Stimulated activated CD4-positive, alpha-beta T cell treated with anti-CD3 and anti-CD28 coated beads, TNF-alpha, amount 100 ng/mL, for 24 hours (primary cell): ENCODE measurements at places on chromosomes 1 and 21.

GRCh38 chr1:111967886-111968285 is 21.6 kb downstream of the KCND3 start:
- no peak for DNase-seq

- no peak for DNase-seq
These were observed 108.3 kb downstream of the HIVEP3 start for GRCh38 chr1:41810446-41810845.

- DNase-seq: no peak
These were observed 204.5 kb upstream of the HMCN1 start for GRCh38 chr1:185529673-185530072.

DNA sequence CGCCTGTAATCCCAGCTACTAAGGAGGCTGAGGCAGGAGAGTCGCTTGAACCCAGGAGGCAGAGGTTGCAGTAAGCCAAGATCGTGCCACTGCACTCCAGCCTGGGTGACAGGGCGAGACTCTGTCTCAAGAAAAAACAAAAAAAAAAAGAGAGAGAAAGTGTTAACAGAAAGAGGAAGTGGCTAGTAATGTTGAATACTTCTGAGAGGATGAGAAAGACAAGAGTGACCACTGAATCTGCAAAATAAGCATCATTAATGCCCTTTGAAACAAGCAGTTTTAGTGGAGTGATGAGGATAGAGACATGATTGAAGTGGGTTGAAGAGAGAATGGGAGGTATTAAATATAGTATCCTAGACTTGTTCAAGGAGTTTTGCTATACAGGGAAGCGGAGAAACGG is 11.7 kb downstream of the MPZ start:
- DNase-seq: no peak

DNA sequence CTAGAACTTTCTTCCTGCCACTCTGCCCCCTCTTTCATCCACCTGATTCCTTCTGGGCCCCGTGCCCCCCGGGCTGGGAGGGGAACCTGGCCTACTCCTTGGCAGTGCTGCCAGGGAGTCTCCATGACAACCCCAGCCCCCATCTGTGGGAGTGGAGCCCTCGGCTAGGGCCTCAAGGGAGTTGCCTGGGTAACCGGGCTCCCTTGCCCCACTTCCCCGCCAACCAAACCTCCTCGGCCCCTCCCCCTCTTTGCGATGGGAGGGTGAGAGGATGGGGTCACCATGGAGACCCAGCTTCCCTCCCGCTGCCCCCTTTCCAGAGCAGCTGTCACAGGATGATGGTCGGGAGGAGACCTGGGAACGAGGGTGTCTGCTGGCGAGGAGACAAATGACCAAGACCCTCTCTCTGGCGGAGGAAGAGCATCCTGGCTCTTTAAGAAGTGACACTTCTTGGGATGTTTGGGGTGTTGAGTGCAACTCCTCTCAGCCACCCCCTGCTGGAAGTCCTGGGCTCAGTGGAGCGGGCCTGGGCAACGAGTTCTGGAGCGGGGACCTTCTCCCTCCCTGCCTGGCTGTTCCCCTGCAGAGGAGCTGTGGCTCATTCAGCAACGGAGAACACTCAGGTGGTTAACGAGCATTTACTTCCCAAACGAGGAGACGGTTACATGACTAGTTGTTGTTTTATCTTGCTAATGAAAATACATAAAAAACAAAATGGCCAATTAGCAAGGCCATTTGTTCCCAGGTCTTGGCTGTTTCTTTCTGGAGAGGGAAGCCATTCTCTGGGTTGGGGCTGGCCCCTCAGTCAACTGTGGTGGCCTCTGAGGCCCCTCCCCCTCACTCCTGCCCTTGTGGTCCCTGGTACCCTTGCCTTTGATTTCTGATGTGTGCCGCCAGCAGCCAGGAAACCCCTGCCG is 82.8 kb downstream of the UBIAD1 start:
- DNase-seq: no peak

DNA sequence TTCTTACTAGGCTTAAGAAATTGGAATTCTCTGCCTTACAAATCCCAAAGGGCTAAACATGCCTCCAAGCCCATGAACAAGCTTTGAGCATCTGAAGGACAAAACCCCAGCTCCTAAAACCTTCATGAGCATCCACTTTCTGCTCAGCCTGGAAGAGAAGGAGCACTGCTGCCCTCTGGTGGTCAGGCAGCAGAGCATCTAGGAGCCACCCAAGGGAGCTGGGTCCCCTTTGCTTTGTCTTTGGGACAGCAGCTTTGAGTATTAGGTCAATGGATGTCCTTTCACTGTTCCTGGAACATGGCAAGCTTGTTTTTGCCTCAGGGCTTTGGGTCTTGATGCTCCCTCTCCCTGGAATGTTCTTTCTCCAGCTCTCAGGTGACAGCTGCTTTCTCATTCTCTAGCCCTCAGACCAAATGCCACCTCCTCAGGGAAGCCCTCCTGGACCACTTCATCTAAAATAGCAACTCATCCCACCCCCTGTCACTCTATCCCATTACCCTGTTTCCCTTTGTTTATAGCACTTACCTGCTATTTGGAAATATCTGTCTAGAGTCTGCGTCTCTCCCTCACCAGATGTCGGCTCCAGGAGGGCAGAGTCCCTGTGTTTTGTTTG is 25.7 kb downstream of the RAB7B start:
- peak; percentile 58 for DNase-seq

DNA sequence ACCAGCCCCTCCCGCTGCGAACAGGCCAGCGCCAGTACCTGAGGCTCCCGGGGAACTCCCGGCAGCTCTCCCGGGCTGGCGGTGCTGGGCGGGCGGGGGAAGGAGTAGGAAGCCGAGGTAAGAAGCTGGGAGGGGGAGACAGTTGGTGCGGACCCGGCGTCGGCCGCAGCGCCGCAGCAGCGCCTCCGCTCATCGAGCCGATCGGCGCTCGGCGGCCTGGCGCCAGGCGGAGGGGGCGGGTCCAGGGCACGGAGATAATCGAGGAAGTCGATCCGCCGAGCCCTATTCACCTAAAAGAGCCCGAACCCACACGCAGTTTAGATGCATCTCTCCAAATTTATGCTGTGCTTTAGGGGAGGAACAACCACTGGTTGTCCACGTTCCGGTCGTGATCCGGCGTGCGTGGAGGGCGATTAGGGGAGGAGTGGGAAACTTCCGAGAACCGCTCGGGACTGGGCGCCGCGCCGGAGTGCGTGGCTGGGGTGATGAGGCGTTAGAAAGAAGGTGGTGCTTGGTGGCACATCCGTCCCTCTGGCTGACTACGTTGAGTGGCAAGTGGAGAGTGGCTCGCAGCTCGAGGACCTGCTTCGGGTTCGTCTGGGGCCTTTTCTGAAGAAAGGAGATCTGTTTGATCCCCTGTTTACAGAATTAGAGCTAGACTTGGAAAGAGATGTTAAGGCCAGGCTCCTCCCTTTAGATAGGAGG is at the start of gene VAMP4:
Gene VAMP4, minus strand, starts transcription at position 194 of the 705 bp plus-strand sequence. CDS start 3,651 bp downstream, outside the sequence.
- DNase-seq: peak; percentile 87

- DNase-seq: no peak
These were observed 38.0 kb downstream of the SLC1A7 start for GRCh38 chr1:53104289-53104913.

- DNase-seq: no peak
These were observed 38.0 kb upstream of the TIAM1 start for GRCh38 chr21:31382060-31382459.

DNA sequence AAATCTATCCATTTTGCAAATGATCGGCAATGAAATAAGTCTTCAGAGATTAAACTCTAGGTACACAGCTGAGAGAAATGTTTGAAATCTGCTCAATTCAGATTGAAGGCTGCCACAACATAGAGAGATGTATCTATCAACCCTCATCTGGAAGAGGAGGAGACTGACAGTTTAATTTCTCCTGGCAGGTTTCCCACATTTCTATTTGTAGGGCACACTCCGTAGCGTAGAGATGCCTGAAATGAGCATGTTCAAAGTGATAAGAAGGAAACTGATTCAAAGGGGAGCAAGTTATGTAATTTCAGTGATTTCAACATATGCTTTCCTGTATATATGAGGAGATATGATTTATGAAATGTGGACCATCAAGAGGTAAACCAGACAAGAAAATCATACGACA is 44.1 kb downstream of the NIBAN1 start:
- no peak for DNase-seq

DNA sequence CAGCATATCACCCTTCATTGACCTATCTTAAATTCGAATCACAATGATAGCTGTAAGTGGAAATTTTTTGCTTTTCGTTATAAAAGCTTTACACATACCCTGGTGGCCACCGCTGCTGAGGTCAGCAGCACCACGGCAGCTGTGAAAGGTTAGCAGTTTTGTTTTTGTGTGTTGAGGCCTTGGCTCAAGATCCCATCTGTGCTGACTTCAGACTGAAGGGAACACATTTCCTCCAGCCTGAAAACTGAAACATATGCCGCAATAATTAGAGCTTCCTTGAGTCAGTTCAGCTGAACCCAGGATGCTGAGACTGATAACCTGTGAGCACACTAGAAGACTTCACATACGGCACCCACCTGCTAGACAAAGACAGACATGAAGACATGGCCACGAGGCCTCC is 103.0 kb downstream of the SMYD3 start:
- no peak for DNase-seq

DNA sequence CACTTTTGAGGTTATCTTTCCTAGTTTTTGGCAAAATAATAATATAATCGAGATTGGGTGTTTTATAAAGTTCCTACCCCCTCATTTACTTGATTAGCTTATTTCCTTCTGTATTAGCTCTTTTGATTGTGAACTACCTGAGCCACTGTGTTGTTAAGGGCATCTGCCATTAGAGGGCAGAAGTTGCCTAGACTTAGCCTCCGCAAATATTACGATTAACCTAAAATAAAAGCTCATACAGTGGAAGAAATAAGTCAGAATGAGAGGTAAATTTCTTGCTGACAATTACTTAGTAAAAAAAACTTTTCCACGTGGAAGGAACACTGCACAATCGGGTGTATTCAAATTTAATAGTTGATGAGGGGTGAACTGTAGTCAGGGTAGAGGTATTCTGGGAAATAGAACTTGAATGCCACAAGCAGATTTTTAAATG is 2.3 kb downstream of the H3-3A start:
- DNase-seq: no peak

- no peak for DNase-seq
These were observed 133.2 kb downstream of the PROX1 start for GRCh38 chr1:214120951-214121350.

DNA sequence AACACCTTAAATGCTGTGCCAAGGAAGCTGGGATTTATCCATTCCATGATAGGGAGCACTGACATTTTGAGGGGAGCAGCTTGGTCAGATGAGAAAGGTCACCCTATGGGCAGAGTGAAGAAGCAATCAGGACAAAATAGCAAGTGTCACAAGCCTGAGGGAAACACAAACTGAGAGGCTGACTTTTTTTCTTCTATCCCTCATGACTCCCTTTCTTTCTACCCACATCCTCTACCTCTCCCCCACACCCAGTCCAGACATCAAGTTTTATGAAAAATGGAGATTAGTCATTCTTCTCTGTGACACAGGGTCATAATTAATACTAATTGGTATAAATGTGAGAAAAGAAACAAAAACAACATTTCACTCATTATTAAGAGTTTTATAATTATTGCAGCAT is 103.1 kb downstream of the SLC25A24 start:
- no peak for DNase-seq

DNA sequence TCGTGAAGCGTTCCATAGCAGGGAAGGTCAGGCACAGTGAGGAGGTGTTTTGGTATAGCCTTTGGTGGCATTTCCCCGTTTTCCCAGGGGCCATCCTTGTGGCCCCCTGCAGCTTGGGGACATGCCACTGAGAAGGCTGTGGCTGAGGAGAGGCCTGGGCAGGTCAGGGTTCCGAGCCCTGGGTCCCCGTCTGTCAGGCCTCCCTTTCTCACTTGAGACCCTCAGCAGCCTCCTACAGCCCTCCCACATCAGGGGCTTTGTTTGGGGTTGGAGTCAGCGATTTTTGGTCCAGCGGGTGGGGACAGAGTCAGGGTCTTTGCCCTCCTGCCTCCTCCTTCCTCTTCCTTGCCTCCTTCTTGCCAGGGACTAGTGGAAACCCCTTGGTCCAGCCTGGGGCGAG is 22.2 kb downstream of the LDLRAP1 start:
- no peak for DNase-seq

DNA sequence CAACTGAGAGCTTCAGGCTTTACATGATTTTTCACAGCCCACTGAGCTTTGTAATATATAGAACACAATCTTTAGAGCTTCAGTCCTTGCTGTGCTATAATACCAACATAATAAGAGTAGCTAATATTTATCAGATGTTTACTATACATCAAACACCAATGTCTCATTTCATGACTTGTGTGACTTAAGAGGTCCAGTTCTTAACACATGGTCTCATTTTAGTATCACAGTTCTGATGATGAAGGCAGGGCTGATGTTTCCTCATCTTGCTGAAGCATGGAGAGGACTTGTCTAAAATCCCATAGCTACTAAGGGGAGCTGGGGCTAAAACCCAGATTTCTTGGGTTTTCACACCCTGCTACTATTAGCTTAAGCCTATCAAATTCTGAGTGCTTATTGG is 5.5 kb downstream of the MTR start:
- no peak for DNase-seq

DNA sequence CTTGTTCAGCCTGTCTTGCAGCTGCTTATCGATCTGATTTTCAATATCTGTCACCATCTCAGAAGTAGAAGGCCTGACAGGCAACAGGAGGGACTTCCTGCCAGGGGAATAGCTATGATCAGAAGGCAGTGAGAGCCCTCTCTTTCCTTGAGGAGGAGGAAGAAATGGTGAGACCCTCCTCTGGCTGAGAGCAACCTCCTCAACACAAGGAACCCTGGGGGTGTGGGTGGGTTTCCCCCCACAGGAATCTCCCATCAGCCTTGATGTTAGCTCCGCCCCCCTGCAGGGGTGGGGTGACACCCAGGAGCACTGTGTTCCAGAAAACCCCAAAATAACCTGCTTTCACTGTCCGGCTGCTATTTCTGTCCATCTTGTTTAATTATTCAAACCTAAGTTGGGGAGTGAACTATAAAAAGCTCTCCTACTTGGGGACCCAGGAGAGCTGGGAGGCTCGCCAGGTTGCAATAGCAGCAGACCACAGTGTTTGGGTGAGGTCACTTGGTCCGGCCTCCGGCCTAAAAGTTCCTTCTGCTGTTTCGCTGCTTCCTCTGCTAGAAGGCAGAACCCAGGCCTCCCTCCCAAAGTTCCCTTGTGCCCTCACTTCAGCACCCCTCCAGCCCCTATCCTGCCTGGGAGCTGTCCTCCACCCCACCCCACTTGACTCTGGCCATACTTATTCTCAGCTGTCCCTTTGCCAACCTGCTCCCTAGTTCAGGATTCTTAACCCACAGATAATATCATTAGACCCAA is 7.8 kb upstream of the MEF2D start:
- no peak for DNase-seq

DNA sequence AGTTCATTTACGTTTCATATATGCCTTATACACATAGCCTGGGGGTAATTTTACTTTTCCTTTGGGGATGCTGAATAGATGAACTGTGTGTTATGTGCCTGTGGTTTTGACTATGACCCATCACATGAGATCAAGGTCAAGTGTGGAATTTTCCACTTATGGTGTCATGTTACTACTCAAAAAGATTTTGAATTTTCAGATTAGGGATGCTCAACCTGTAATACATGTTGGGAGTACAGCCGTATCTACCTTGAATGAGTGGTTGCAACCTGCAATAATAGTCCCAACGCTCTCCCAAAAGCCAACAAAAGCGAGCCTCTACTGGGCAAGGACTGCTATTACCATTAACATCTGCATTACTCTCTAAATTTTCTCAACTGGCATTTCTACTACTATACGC is 68.5 kb upstream of the SDC3 start:
- DNase-seq: no peak
